ENCODE measurements at places on chromosomes 5 and 9.

DNA sequence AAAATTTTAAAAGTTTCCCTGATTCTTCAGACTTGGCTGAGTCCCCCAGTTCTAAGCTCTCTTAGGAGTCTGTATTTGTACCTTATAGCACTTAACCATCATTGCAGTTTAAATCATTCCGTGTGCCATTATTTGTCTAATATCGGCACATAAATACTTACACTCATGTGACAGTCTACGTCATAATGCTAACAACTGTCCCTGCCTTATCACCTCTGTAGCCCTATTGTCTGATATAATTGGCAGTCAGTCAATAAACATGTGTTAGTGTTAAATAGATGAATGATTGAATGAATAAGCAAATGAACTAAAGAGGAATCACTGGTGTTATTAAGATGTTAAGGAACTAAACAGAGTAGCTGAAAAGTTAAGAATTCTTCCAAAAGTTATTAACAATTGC is 287.8 kb downstream of the EBF1 start:
- DNase-seq = no peak

GRCh38 chr5:463301-463700 is 20.3 kb downstream of the EXOC3 start:
- no peak for DNase-seq

DNA sequence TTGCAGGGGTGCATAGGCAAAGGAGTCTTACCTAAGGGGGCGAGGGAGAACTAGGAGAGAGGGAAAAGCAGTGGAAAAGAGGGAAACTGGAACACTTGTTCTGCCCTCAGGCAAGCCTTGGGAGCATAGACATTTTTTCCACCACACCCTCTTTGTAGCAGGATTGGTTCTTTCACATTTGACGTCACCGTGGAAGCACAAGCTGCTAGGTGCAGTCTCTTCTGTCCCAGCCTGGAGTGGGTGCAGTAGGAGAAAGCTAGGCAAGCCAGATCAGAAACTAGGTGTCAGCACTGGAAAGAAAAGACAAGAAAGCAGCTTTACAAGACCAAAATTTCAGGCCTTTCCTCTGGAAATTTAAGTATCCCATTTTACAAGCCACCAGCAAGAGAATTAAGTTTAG is 440.4 kb downstream of the EFNA5 start:
- DNase-seq = no peak

DNA sequence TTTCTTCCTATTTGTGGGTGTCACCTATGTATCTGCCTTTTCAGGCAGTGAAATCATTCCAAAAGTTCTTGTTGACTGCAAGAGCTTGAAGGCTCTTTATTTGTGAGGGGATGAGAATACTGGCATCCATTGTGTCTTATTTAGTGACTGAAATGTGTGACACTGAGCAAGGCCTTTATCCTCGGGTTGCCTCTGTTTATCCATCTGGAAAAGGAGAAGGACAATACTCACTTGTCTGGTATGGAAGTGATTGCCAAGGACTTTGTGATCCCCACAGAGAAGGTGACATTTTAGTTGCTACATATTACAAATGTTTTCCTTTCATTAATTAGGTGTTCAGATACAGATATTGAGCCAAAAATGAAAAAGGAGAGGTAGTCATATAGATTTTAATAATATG is 80.2 kb downstream of the ARRDC3 start:
- DNase-seq = no peak

- no peak for DNase-seq
Observed at GRCh38 chr9:122718038-122718437, 5.8 kb upstream of the OR1L4 start.

DNA sequence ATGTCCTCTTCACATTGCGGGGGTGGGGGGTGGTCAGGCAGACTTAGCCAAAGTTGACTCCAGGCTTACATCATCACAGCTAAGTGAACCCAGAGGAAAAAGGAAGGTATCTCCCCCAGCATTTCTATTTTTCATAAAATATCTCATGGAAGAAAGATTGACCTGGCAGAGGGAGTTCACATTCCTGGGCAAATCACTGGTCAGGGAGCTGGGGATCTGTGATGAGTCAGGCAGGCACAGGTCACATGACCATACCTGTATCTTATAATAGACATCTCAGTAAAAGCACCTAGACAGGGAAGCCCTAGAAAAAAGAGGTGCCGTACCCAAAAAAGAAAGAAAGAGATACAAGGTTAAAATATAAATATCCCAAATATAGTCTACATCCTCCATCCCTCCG is 57.3 kb upstream of the WWC1 start:
- DNase-seq = no peak

DNA sequence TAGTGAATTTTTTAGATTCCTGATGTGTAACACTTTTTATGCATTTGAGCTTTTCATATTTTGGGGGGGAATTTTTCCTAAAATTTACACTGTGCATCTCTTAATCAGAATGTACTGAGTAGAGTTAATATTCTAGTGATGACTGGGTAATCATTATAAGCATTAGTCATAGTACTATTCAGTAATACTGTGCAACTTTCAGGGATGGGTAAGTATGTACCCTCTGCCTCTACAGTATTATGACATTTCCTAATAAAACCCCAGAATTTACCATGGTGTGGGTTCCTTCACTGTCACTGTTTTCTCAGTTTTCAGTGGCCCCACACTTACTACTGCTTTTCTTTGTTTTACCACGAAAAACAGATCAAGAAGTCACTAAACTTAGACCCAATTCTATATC is 2.8 kb upstream of the CMYA5 start:
- no peak for DNase-seq

DNA sequence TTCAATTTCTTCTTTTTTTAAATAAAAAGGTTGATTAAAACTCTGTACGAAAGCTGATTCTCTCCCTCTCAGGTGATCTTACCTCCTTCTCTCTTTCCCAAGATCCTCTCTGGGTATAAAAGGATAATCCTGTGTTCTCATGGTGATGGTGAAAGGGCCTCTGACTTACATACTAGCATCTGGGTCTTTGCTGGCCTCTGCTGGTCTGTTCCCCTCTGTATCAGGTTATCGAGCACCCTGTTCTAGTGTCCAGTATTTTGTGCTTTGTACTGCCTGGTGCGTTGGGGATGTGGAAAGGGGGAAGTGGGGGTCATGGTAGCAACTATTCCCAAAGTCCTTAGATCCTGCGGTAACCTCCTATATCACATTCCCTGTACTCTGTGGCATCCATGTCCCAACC is 328.9 kb downstream of the NR2F1-AS1 start:
- no peak for DNase-seq

DNA sequence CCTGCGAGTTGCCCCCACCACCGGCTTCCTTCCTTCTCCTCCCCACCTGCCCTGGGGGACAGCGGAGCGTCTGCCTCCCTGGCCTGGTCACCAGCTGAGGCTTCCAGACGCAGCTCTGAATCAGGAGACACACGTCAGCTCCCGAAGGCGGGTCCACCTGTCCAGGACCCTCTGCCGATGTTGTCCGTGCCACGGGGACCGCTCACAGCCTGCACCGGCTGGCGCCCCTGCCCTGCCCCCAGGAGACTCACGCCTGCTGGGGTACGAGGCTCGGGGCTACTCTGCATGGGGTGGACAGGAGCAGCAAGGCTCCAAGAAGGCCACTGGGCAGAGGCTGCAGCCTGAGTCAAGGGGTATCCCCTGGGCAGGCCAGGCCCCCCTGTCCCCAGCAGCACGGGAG is 1.9 kb upstream of the CCDC187 start:
- DNase-seq = no peak

- DNase-seq = peak; percentile 29
Observed at GRCh38 chr5:170100066-170100943, 5.4 kb upstream of the FOXI1 start.

GRCh38 chr5:156471893-156472292 is 144.9 kb downstream of the SGCD start:
- no peak for DNase-seq

GRCh38 chr5:1202026-1202797 is 817 bp downstream of the SLC6A19 start:
- no peak for DNase-seq

DNA sequence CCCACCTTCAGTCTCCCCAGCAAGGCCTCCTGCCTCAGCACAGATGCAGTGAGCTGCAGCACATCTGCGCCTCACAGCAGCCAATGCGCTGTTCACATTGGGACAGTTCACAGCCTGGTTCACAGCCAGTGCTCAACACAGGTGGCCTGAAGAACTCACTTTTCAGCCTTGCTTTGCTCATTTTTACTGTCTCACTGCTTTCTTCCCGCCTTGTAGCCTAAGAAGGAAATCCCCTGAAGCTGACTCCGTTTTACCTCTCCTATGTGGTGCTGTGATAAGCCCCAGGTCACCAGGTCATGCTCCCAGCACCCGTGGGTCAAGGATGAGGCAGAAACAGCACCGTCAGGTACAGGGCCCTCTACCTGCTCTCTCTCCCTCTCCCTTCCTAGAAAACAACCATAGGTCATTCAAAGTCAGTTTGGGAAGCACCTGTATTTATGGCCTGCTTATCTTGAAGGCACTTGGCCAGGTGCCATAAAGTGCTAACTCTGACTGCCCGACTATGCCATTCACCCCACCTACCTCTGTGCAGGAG is 1.1 kb downstream of the GCNT4 start:
- no peak for DNase-seq

DNA sequence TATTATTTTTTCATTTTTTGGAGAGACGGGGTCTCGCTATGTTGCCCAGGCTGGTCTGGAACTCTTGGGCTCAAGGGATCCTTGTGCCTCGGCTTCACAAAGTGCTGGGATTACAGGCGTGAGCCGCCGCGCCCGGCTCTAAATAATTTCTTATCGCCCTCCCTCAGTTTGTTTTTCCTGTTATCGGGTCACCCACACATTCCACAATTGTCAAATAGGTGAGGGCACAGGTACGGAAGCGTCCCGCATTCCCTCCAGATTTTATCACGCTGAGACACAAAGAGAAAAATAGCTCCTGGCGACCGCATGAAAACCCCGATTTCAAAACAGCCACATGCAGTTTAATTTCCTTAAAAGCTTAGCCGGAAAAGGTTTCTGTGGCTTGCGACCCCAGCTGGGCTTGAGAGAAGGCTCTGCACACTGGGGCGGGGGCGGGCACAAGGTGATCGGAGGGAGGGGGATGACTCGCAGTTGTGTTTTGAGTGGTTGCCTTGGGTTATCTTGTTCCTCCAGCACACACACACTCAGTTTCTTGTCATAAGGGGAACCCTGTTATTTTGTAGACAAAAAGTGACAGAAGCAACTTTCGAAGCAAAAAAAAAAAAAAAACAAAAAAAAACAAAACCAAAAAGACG is 717 bp upstream of the IQGAP2 start:
- peak; percentile 48 for DNase-seq

DNA sequence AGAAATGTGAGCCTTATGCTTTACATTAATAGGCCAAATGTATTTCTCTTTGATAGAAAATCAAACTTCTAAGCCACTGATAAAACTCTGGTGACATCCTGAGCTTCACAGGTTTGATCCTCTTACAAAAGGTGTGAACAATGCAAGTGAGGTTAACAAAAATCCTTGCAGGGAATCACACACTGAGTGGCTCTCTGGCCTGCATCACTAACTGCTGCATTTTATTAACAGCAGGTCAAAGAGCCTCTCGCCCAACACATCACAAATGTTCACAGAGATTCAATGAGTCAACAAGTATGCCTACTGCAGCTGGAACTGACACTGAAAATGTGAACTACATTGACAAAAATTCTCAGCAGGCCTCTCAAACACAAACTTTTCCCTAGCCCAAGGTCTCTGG is 122.3 kb downstream of the SEMA5A start:
- DNase-seq = no peak

DNA sequence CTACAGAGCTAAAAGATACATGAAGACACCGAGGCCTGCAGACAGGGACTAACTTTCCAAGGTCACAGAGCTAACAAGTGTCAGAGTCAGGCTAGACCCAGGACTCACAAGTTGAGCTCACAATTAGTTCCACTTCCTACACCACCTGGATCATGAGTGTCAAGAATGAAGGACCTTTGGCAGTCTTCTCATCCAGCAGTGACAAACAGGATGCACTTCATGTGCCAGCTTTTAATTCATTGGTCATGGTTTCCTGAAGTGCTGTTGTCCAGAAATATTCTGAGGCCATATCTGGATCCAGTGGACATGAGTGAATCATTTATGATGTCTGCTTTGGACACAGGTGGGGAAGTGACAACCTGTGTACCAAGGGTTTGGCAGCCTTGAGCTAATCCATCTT is 77.4 kb downstream of the KCNIP1 start:
- no peak for DNase-seq

DNA sequence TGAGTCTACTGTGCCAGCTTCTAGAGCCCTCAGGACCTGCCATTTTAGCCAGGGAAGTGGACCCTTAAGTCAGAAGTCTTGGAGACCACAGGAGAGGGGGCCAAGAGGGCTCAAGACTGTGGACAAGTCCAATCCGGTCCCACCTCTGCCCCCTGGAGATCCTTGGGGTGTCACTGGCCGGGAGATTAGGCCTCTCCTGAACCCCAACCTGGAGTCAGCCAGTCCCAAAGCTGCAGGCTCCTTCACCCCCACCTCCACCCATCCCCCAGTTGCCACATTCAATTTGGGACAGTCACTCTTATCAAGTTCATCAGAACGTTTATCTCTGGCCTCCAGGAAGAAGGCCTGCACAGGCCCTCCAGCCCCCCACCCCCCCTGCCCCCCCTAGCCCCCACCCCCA is 290 bp downstream of the SLC23A1 start:
- DNase-seq = no peak

GRCh38 chr5:43514471-43514815 is 505 bp downstream of the C5orf34 start:
- peak; percentile 10 for DNase-seq

DNA sequence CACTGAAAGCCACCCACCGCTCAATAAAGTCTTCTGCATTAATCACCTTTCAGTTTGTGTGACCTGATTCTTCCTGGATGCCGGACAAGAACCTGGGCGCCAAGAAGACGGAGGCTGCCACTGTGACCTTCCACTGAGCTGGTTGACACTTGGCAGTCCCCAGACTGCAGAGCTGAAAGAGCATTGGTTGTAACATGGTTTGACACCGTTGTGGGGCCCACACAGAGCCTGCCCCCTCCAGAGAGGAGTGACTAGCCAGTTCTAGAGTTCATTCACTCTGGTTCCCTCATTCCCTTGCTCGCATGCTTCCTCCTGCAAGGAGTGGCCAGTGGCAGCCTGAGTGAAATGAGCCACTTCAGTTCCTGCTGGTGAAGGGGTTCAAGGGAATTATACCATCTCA is 86.2 kb upstream of the ANXA1 start:
- DNase-seq = no peak

- DNase-seq = no peak
Observed at GRCh38 chr5:107979291-107979690, 308.6 kb upstream of the EFNA5 start.

GRCh38 chr5:141298376-141298775 is 5.5 kb downstream of the SLC25A2 start:
- no peak for DNase-seq

GRCh38 chr5:169803077-169803981 is 166.3 kb downstream of the DOCK2 start:
- no peak for DNase-seq

DNA sequence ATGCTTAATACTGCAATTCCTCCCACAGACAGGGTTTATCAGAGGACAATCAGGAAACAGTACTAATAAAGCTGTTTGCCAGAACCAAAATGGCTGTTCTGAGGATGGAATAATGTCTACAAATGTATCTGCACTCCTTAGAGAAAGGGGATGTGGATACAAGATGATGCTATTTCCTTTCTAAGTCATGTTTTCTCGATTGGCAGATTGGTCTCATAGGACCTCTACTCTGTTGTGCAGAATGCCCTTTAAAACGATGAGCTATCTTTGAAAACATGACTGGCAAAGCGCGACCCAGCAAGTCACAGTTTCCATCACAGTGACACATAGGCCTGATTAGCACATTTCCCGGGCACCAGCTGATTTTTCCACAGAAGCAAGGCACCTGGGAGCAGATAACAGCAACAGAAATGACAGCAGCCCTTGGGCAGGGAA is 54.0 kb downstream of the AOPEP start:
- DNase-seq = no peak

- DNase-seq = no peak
Observed at GRCh38 chr9:14992081-14992480, 81.9 kb upstream of the FREM1 start.
